ENCODE measurements at places on chromosomes 2 and 18.
A peak's percentile ranks its signal among the peaks of the same experiment; 100 is the strongest.

GRCh38 chr2:18445433-18446320 lies 114.8 kb downstream of the RDH14 start:
- DNase-seq, result no peak

DNA sequence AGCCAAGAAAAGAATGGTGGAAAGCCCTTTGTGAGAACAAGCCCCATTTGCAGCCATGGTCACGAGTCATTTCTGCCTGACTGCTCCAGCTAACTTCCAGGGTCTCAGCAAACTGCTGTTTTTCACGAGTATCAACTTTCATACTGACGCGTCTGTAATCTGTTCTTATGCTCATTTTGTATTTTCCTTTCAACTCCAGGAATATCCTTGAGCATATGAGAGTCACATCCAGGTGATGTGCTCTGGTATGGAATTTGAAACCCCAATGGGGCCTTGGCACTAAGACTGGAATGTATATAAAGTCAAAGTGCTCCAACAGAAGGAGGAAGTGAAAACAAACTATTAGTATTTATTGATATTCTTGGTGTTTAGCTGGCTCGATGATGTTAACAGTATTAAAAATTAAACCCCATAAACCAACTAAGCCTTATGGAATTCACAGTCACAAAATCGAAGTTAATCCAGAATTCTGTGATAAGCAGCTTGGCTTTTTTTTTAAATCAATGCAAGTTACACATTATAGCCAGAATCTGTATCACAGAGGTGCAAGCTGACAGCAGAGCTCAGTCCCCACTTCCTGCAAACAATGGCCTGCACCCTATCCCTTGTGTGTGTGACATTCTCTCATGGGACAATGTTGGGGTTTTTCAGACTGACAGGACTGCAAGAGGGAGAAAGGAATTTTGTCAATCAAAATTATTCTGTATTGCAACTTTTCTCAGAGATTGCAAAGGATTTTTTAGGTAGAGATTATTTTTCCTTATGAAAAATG lies 26.1 kb downstream of the SLC14A1 start:
- no peak for DNase-seq

DNA sequence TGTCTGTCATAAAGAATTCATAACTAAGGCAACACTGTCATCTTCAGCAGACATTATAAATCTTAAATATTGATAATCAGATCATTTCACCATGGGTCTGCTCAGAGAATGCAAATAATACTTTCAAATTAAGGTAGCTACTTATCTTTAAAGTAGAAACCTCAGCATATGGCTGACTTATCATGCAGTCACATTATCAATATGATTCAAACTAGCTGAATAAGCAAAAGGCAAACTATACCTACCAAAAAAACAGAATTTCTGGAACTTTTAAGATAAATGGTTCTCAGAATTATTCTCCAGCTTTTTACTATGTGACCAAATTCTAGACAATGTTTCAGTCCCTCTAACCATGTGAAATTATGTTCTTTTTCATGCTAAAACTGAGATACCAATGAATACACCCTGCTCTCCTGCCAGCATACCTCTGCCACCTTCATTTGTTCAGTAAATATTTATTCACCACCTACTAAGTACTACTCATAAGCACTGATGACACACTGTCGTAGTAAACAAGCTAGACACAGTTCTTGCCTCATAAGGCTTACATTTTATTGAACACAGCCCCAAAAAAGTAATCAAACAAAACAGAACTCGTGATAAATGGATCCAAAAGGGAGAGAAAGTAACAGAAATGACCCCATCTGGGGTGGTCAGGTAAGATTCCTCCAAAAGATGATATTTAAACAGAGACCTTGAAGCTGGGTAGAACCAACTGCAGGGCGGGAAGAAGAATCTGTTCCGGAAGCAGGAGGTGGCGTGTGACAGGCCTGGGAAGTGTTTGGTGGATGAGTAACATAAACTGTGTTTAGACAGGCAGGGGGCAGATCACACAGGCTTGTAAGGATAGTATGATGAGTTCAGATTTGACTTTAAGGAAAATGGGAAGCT lies 17.7 kb downstream of the SPIRE1 start:
- no peak for DNase-seq

- no peak for DNase-seq
Measured at GRCh38 chr2:42106257-42106816, 58.5 kb downstream of the PKDCC start.

DNA sequence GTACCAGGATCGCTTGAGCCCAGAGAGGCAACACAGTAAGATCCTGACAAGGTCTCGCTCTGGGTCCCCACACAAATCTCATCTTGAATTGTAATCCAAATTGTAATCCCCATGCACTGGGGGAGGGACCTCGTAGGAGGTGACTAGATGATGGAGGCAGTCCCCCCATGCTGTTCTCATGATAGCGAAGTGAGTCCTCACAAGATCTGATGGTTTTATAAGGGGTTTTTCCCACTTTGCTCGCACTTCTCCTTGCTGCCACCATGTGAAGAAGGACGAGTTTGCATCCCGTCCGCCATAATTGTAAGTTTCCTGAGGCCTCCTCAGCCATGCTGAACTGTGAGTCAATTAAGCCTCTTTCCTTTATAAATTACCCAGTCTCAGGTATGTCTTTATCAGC lies 46.0 kb upstream of the SERTAD2 start:
- no peak for DNase-seq

DNA sequence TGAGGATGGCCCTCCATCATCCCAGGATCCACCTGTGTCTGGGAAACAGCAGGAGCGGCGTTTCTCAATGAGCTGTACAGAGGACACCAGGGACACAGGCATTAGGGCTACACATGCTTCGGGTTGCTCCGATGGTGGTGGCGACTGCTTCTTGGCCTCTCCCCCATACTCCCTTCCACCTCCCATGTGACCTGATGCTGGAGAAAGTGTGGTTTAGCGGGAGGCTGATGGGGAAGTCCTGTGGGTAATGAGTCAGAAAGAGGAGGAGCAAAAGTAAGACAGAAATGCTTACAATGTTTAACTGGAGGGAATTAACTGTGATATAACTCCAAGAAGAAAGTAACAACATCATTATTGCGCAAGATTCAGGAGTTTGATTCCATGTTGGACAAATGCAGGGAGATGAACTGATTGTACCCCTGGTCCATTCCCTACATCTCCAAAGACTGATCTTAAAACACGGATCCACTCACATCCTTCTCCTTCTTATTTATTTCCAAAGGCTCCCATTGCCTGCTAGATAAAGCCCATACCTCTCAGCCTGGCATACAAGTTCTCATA lies 186.6 kb downstream of the NRP2 start:
- peak; percentile 33 for DNase-seq

DNA sequence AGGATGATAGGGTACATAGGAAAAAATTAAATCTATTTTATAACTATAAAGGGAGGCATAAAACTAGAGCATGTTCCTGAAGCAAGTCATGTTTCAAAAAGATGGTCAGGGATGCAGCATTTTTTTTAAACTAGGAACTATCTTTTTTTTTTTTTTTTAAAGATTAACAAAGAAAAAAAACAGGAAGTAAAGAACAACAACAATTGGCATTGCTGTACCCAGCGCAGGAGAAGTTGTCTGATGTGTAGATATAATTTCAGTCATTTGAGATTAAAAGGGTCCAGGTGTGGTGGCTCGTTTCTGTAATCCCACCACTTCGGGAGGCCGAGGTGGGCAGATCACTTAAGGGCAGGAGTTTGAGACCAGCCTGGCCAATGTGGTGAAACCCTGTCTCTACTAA lies 41.5 kb downstream of the PMAIP1 start:
- DNase-seq, result no peak

DNA sequence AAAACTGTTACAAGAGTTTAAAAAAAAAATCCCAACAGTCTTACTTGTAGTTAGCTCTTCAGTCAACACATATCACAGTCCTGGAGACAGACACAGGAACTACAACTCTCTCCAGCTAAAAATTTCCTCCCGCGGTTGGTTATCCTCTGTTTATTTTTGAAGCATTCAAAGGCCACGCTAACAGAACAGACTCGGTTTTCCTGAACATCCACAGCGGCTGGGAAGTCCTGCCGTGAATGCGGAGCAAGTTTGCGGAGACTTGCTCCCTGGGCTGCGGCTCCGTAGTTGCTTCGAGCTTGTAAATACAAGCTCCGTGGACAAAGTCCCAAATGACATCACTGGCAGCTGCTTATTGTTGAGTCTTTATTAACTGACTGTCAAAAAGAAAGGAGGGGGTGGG lies at the start of gene NCKAP5:
Gene NCKAP5 (minus strand): TSS at position 292 of the 400 bp plus-strand sequence. CDS start 50,937 bp downstream, outside the sequence.
- DNase-seq, result no peak

Data from activated naive CD8-positive, alpha-beta T cell treated with anti-CD3 and anti-CD28 coated beads for 36 hours (primary cell).